ENCODE measurements at places on chromosomes 13 and 19. TPM values are rescaled to one million over a fixed set of nuclear protein-coding genes. Genes with fewer than 3 reads are reported as not detected.

DNA sequence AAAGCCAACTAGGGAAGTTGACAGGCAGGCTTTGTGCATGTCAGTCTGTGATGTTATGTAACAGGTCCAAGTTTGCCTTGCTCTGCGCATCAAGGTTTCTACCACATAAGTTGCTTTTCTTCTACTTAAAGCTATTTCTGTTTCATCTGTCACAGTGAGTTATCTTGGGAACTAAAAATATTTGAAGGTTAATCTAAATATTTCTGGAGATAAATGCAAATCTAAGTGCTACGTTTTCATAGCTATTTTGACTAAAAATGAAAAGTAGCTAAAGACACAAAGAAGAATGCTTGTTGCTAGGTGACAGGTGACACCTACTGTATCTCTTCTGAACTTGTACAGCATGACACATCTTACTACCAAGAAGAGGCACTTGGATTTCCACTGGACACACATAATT lies 135.6 kb downstream of the KLF12 start:
- DNase-seq, result no peak

GRCh38 chr19:35936738-35937268 lies 629 bp downstream of the LRFN3 start:
- no peak for DNase-seq

- no peak for DNase-seq
These were observed 56.6 kb downstream of the SLITRK1 start for GRCh38 chr13:83825676-83826075.

DNA sequence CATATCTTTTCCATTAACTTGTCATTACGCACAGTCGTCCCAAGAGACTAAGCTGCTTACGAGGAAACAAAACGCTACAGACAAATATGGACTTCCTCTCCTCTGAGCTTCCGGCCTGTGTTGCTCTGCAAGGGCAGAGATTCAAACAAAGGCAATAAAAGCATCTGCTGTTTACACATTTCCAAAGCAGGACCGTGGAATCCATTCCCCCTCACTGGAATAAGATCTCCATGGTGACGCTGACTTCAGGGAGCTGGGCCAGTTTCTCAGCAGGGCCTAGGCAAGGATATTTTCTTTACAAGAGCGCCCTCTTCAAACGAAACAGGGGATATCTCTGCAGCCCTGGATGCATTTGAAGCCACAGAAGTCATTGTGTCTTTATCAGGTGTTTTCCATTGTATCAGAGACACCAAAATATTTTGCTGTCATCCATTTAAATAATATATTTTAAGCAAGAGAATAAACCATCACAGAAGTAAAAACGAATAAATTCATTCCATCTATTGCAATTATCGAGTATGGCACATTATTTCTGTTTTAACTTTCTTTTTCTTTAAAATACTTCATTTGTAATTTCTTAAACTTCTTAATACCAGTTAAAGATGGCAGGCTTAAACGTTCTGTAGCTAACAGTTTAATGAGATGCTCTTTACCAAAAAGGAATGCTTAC lies 177.5 kb downstream of the DCLK1 start:
- peak; percentile 78 for DNase-seq

TRPC4 gene
- total RNA-seq, result 2.6 TPM
